ENCODE measurements at places on chromosomes 5 and 9. TPM values are rescaled to one million over a fixed set of nuclear protein-coding genes. Genes with fewer than 3 reads are reported as not detected.

NR5A1 gene
- total RNA-seq, result not detected

FAT2 gene
- total RNA-seq, result not detected

DNAI1 gene
- total RNA-seq, result 0.99 TPM

MAMDC2 gene
- total RNA-seq, result 4.0 TPM

PGM5 gene
- total RNA-seq, result 6.9 TPM

ADAMTSL1 gene
- 0.52 TPM for total RNA-seq

SPINK13 gene
- 5.7 TPM for total RNA-seq

PCDHGB4 gene
- total RNA-seq, result 4.9 TPM

LMNB1 gene
- 2.0 TPM for total RNA-seq

LHX3 gene
- not detected for total RNA-seq

UBE2QL1 gene
- total RNA-seq, result 0.33 TPM

GRCh38 chr9:70421272-70422180 lies 7.1 kb upstream of the KLF9 start:
- DNase-seq, result peak; percentile 33

DNA sequence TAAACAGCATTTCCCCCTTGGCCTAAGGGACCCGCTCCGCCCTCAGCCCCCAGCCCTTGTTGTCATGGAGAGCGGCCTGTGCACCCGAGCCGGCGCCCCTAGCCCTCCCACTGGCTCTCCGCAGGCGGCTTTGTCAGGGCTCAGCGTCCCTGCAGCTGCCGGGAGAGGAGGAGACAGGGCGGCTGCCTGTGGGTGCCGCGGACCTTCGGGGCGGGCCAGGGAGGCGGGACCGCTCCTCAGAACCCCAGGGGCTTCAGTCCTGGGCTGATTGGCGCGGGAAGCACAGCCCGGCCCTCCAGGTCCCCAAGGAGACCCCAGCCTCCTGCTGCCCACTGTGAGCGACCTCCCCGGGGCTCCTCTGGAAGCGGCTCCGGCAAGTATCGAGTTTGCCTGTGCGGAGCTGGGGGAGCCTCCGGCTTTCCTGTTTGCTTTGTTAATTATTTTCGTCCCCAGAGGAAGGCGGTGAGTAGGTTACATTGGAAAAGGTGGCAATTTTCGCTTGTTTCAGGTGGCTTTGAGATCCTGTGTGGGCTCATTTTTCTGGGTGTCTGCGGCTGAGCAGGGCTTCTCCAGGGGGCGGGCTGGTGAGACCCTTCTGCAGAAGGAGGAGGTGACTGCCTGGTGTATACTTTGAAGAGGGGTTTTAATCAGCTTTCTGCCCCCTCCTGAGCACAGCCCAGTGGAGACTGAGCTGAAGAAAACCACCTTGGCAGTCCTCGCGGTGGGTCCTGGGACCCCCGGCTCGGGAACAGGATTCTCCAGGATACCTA lies at the start of gene FGD3:
Gene FGD3, plus strand, starts transcription at position 256 of the 770 bp plus-strand sequence. CDS start 28,734 bp downstream, outside the sequence.
- DNase-seq, result peak; percentile 48

DNA sequence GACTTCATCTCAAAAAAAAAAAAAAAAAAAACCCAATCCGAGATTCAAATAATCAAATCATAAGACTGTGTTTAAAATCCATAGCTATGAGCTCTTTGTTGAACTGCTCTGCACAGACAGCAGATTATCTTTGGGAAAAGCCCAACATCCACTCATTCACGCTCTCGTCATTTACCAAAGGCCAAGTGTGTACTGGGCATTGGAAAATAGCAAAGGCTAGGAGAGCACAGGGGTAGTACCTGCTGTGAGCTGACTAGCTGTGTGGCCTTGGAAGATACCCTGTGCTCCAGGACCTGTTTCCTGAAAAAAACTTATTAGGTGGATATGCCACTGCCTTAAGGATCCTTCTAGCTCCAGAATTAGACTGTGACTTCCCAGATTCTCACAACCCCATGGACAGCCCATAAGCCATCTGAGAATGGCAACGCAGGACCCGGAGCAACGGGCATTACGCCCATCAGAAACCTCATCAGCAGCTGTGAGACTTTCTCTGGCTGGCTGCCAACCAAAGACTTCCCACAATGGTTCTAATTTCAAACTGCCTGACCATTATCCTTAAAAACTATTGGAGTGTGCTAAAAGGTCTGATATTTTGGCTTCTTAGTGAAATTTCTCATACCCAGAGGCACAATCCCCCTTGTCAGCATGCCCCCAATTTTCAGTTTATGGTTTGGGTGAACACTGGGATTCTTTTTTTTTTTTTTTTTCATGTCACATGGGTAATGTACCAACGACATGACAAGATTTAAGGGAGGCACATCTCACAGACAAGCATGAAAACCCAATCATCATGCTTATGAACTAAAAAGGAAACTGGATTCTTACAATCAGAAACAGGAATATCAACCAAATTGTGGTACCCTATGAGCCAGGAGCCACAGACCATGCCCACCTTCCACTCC lies 16.8 kb downstream of the SERINC5 start:
- peak; percentile 82 for DNase-seq

DNA sequence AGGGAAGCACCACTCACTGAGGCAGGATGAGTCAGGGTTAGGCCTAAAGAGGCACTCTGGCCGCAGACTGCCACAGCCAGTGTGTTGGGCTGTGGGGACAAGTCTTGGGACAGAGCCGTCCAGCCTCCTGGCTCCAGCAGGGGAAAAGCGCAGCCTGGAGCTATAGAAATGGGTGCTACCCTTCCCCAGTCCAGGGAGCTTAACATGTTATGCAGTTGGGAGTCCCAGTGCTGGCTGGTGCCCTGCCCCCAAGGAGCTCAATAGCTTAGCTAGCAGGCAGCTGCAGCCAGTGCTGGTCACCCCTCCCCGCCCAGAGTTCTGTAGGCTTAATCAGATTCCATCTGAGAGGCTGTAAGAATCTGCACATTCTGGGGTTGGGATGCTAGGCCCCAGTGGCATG lies 399.6 kb upstream of the TUSC1 start:
- no peak for DNase-seq

- no peak for DNase-seq
Measured at GRCh38 chr5:173033923-173034322, 22.2 kb upstream of the CREBRF start.

DNA sequence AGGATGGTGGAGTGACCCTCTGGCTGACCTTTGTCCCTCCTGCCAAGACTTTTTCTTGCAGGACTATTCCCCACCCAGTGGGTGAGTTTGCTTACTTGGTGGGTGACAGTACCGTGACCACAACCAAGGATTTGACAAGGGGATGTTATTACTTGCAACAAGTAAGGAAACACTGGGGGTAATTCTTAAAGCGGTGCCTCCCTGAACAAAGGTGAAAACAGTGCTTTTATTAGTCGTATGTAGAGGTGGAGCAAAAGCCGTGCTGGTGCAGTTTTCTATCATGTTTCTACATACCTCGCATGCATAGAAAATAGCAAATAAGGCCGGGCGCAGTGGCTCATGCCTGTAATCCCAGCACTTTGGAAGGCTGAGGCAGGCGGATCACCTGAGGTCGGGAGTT lies 41.0 kb upstream of the KDM4C start:
- no peak for DNase-seq

GRCh38 chr5:125560476-125561225 lies 814.2 kb upstream of the ZNF608 start:
- DNase-seq, result no peak

- DNase-seq, result no peak
Measured at GRCh38 chr5:118270526-118270925, 717.8 kb downstream of the DTWD2 start.

DNA sequence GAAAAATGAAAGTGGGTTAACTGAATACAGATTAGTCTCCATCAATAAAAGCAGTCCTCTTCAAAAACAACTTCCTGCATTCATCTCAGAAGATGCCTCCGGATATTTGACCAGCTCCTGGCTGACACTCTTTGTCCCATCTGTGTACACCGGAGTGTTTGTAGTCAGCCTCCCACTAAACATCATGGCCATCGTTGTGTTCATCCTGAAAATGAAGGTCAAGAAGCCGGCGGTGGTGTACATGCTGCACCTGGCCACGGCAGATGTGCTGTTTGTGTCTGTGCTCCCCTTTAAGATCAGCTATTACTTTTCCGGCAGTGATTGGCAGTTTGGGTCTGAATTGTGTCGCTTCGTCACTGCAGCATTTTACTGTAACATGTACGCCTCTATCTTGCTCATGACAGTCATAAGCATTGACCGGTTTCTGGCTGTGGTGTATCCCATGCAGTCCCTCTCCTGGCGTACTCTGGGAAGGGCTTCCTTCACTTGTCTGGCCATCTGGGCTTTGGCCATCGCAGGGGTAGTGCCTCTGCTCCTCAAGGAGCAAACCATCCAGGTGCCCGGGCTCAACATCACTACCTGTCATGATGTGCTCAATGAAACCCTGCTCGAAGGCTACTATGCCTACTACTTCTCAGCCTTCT lies 16.6 kb downstream of the F2R start:
- DNase-seq, result no peak

DNA sequence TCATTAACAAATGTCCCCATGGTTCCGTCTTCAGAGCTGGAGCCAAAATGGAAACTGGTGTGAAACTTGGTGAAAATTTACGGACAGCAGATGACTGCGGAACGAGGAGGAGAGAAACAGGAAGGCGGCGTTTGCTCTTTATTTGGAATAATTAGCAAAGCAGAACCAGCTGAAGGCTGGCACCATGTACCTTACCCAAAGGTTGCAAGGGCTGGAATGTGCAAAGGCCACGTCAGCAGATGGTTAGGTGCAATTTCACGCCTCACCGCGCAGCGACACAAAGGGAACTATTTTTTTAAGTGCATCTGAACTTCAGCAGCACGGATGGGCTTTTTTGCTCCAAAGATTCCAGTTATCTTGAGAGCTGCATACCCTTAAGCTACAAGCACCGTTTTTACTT lies 127.4 kb downstream of the COL23A1 start:
- DNase-seq, result no peak

- no peak for DNase-seq
Measured at GRCh38 chr9:82255481-82256176, 267.1 kb downstream of the SPATA31D1 start.

DNA sequence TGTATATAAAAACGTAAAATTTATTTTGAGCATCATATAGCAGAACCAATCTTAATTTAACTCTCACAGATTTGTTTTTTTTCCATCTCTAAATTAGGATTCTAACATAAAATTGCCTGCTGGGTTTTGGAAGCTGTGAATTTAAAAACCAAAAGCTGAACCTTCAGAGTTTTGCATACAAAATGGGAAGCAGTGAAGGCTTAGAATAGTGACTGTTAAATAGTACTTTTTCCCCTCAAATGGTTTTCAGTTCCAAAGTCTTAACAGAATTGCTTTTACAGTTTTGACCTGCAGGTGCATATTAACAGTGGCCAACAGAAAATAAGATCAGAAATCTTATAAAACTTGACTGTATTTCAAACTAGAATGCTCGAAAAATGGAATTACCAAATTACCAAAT lies 55.1 kb upstream of the LVRN start:
- no peak for DNase-seq

DNA sequence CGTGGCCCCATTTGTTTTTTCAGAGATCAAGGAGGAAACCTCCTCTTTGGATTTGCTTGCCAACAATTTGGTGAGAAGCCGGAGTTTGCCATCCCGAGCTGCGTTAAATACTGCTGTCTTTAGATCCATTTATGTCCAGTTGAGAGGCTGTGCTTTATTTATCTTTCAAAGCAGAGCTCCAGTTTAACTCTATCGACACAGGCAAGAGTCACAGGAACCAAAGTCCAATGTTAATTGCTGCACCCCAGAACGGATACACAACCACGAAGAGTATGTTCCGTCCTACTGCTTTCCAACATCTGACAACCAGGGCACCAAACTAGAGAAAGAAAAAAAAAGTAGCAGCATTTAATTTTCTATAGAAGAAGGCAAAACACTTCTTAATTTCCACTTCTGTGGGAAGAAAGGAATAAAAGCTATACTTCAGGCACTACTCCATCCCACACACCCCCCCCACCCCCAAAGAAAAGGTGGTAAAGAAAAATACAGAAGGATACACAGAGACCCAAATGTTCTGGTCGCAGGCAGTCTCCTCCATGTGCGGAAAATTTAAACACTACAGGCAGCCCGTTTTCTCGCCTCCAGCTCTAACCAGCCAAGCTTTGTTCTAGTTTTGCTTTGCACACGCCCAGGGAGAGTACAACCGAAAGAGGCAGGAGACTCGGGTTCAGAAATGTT lies 1.1 kb downstream of the FEM1C start:
- peak; percentile 66 for DNase-seq

DNA sequence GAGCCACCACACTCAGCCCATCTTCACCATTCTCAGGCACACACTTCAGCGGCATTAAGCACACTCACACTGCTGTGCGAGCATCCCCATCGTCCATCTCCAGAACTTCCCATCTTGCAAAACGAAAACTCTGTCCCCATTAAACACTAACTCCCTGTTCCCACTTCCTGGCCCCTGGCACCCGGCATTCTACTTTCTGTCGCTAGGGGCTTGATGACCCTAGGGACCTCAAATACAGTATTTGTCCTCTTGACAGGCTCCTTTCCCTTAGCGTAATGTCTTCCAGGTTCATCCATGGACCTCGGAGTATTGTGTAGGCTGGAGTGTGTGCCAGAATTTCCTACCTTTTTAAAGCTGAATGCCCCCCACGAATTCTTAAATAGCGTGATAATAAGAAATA lies 14.7 kb upstream of the UBAC1 start:
- no peak for DNase-seq
